ENCODE measurements at places on chromosomes 12 and 14.

GRCh38 chr12:40986001-40986400 lies 202.1 kb upstream of the PDZRN4 start:
- no peak for DNase-seq

- DNase-seq = no peak
These were observed 129.7 kb downstream of the CHST11 start for GRCh38 chr12:104586351-104586919.

DNA sequence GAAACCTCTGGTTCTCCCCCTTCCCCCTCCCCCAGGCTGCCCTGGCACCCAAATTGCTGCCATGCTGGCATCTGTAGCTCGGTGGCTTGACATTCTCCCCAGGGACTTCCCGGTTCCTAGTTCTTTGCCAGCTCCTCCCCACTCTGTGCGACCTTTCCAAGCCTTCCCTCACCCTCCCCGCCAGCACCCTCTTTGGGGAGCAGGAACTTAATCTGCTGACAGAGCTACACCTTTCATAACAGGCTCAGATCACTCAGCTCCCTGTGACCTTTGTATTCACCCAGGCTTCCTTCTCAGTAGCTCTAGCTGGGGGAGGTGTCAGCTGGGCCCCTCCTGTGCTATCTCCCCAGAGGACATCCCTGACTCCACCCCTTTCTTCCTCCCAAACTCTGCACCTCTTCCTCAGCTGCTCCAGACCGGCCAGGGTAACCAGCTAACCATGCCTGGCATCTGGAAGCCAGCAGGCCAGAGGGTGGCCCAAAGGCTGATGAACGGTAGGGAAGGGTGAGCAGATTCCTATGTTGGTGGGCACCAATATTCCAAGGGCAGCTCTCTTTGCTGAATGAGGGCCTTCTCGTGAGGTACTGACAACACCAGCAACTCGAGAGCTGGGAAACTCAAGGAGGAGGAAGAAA lies 1.8 kb upstream of the COX14 start:
- no peak for DNase-seq

DNA sequence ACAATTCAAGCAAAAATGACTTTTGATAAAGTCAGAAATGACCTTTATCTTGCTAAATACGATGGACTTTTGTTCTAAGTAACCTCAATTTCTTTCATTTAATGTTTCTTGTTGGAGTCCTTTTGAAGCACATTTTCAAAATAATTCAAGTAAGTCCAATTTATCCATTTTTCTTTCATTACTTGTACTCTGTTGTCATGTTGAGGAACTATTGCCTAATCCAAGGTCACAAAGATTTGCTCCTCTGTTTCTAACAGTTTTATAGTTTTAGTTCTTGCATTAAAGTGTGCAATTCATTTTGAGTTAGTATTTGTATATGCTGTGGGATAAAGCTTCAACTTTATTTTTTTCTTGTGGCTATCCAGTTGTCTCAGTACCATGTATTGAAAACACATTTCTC lies 66.7 kb downstream of the CCER1 start:
- no peak for DNase-seq

- DNase-seq = no peak
These were observed 13.8 kb downstream of the TMCC3 start for GRCh38 chr12:94636462-94637085.

GRCh38 chr12:124752437-124753227 lies 111.0 kb downstream of the SCARB1 start:
- peak; percentile 68 for DNase-seq

GRCh38 chr12:42017051-42017450 lies 127.6 kb downstream of the GXYLT1 start:
- no peak for DNase-seq

DNA sequence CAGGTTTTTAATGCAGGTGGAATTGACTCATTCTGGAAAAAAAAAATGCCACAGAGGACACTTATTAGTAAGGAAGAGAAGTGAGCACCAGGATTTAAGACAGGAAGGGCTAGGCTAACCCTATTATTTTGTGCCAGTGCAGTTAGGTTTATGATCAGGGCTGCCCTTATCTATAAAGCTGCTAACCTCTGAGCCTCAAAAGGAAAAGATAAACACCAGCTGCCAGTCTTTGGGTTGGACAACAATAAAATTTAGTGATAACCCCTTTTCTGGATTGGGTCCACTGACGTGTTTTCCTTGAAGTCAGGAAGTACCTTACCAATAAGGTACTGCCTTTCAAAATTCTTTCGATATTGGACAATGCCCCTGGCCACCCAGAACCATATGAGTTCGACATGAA lies 128.9 kb downstream of the NUBPL start:
- DNase-seq = no peak

GRCh38 chr14:93832665-93833064 lies 44.4 kb upstream of the PRIMA1 start:
- no peak for DNase-seq

DNA sequence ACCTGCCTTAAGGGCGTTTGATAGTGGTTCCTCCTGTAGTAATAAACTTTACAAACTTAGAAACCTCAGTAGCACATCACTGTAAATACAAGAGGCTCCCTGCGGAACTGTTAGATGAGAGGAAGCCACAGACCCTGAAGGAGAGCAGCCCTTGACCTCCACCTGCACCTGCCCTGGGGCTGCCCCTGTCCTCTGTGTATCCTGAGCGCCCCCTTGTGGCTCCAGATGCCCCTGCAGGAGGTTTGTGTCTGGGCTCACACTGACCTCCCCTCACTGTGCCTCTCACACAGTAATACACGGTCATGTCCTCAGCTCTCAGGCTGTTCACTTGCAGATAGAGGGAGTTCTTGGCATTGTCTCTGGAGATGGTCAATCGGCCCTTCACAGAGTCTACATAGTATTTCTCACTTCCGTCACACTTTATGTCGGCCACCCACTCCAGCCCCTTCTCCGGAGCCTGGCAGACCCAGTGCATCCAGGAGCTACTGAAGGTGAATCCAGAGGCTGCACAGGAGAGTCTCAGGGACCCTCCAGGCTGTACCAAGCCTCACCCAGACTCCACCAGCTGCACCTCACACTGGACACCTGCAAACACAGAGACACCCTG lies 1059.8 kb downstream of the TMEM121 start:
- DNase-seq = no peak

DNA sequence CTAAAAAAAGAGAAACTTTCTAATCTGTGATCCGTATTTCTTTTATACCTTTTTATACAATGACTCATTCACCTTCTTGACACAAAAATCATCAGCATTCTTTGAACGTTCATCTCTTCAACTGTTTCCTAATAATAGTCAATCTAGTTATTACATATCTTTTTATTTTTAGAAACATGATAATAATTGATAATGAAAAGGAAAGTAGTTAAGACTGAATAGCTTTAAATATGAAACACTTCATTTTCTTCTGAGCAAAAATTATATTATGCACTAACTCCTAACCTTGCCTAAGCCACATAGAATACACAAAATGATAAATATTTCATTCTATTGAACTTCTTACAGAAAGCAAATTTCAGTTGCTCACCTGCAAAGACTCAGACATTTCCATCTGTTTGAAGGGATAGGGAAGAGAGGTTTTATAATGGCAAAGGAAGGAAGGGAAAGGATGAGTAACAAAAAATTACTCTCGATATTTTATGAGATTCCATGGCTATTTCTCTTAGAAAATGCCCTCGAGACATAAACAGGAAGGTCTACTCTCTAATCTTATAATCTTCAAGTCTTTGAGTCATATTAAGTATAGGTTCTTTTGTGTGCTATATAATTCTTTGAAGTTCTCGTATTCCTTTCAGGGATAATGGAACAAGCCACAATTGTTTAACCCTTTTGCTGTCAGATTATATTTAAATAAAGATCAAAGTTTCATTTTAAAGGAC lies 7.5 kb upstream of the KLHL42 start:
- no peak for DNase-seq

DNA sequence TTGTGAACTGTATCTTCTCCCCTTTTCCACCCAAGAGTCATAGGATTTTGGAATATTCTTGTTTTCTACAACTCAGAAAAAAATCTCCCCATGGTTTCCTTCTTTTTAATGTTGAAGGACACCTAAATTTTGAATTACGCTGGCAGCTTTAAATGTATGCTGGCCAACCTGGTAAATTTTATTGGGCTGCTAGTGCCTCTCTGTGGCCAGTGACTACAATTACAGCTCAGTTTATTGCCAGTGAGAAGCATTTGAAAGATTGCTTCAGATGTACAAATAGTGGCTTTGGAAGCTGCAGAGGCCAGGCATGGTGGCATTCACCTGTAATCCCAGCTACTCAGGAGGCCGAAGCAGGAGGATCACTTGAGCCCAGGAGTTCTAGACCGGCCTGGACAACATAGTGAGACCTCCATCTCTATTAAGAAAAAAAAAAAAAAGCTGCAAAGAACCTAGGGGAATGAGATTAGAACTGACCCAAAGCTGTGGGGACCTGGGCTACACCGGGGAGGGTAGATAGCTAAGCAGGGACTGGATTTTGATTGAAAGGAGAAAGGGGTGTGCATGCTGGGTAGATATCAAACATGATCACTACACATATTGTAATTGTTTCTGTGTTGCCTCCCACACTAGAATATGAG lies 7.6 kb upstream of the RAB21 start:
- DNase-seq = peak; percentile 64

GRCh38 chr12:104551313-104551931 lies 94.7 kb downstream of the CHST11 start:
- no peak for DNase-seq

GRCh38 chr12:81252228-81252627 lies 174.3 kb downstream of the ACSS3 start:
- DNase-seq = no peak

GRCh38 chr12:44077294-44077693 lies 241.4 kb downstream of the TMEM117 start:
- no peak for DNase-seq

GRCh38 chr14:22417914-22418313 lies 171.1 kb downstream of the DAD1 start:
- no peak for DNase-seq
